ENCODE measurements at places on chromosomes 7 and 10.

DNA sequence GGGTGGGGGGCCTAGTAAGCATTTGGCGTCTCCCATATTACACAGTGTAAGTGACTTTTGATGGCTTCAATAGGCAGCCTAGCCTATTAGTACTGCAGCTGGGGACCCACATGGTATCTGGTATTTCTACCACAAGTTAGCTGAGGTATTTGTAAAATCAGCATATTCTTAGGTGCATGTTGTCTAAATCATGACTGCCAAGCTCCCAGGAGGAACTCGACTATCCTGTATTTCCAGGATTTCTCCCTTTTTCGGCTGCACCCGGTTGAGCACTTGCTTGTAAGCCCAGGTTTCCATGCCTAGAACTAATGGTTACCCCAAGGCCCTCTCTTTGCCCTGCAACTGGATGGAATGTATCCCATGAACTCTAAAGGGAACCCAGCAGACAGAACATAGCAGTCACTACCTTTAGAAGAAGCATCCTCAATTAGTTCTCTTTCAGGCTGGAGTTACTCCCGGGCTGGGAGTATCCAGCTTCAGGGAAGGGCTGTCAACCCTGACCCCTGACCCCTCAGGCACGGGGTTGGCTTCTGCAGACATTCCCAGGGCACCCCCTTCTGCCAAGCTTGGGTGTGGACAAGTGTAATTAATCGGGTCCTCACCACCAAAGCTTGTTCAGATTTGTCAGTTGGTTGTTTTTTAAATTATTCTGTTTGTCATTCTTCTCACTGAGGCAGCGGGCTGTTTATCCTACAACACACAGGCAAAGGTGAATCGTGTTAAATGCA lies 90.3 kb upstream of the PARD3 start:
- DNase-seq: no peak

DNA sequence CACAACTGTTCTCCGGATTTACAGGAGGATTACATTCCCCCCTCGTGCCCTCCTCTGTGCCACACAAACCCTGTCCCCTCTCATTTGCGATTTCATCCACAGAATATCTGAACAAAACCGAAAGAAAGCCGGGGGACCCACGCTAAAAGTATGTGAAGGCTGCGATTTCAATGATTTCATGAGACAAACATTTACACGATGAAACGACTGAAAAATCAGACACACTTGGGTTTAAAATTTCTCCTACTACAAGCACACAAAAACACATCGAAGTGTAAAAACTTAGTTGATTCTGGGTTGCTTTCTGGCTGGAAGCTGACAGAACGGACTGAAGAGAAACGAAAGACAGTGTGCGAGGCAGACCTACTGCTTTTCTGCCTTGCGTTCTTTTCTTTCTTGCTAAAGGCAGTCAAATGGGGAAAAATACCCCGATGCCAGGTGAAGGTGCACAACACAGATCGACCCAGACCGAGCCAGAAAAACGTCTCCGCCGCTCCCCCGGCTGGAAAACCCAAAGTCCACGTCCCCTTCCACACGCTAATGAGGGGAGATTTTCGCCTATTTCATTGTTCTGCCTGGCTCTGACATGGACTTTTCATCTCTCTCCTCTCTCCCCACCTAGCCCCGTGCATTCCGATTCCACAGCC lies 1.2 kb downstream of the HIPK2 start:
- no peak for DNase-seq

DNA sequence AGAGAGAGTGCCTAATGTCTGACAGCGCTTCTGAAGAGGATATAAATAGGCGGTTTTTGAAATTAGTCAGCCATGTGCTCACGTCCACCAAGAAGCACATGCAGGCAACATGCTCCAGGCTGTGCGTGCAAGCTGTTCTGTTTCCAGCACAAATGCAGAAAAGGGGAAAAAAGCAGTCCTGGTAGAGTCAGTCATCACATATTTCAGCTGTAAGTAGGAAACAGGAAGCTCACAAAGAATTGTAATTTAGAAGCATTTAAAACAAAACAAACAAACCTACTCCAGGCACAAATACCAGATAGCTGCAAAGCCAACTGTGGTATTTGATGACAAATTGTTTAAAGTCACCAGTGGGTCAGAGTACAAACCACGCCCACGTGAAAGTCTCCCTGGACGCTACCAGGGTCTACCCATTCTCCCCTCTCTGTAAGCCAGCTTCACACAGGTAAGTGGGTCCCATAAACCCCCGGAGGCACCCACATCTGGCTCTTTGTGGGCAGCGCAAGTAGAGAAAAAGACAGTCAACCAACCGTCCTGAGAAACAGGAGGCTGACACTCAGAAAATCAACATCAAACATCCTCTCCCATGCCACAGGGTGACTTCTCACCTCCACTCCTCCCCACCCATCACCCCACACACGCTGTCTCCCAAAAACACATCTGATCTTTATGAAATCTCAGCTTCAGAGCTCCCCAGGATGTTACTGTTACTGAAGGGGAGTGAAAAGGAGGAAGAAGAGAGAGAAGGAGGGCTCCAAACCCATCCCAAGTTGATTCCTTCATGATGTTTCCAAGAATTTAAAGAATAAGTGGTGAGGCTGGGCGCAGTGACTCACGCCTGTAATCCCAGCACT lies 186.4 kb downstream of the FAM107B start:
- no peak for DNase-seq

DNA sequence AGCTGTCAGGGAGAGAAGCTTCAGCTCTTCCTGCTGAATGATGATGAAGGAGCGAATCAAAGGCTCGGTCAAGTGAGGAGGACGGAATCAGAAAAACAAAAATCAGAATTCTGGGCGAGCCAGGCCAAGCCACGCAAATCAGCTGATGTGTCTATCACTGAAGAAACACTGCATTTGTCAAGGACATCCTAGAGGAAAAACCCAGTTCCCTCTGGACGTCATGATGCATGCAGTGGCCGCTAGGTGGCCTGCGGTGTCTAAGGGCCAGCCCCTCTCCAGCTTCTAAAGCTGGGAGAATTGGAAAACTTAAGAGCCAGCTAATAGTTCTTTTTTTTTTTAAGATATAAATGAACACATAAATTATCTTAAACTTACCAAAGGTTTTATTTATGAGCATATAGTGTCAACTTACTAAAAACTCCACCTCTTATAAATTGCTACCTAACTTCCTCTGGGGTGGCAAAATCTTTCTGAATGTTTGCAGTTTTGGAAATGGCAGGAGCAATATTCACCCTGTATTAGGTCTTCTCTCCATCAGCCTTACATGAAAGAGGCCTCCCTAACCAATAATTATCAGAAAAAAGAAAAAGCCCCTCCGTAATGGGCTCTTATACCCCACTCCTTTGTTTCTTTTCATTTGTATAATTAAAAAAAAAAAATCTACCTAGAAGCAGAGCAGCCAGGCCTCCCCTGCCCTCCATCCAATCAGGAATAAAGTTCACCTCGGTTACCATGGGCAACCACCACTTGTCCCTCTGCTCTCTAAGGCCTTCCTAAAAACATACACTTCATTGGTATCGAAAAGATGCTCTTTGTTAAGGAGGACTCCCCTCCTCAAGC lies 186.8 kb downstream of the USP6NL start:
- no peak for DNase-seq

GRCh38 chr7:45347804-45348203 lies 190.2 kb downstream of the RAMP3 start:
- no peak for DNase-seq

DNA sequence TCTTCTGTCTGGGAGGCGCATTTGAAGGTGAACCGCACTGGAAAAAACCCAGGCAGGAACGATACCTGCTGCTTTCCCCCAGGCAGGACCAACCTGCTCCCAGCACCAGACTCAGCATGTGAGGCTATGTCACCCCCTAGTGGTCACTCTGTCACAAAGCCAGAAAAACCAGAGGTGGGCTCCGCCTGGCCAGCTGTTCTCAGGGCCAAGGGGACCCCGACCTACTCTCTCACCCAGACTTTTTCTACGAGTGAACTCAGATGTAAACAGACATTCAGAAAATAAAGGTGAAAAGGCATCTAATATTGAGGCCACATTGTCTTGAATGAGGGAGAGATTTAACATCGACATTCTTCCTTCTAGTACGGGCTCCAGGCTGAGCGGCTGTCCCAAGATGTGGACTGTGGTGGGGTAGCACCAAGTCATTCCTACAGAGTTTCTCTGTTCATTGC lies 117.3 kb downstream of the PRKAG2 start:
- DNase-seq: peak; percentile 68

- no peak for DNase-seq
Measured at GRCh38 chr10:131977323-131978096, 4.2 kb downstream of the BNIP3 start.

DNA sequence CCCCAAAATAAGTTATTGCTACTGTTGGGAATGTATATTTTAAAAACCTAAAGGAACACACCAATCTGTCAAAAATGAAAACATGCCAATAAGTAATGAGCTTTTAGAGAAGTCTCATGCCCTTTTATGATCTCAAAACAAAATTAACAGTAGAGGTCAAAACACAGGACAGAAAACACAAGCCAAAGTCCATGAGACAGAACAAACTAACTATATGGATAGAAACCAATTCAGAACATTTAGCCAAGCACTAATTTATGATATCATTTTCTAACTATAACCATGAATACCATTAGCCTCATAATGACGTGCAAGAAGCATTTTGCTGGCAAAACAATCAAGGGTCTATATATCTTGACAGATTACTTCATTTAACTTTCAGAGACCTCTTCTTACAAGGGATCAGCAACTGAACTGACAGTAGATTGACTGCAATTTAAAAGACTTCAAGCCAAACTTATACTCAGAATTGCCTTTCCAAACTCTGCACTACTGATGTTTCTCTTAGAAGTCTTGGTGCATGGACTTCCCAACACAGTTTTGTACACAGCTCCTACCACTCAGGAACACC lies 200.9 kb downstream of the DOCK4 start:
- no peak for DNase-seq

DNA sequence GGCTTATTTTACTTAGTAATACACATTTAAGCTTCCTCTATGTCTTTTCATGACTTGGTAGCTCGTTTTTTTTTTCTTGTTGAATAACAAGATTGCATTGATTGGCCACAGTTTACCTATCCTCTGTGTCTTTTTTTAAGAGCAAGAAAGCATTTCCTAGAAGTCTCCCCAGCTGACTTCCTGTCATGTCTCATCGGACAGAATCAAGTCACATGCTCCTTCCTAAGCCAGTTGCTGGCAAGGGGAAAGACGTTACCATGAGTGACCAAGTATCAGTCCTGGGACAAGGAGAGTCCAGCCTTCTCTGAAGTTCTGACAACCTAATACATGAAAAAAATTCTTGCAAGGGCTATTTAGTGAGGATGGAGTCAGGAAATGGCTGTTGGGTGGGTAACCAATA lies 24.9 kb upstream of the SFRP5 start:
- DNase-seq: no peak

- no peak for DNase-seq
Measured at GRCh38 chr10:132459301-132460003, 62.5 kb downstream of the PWWP2B start.

DNA sequence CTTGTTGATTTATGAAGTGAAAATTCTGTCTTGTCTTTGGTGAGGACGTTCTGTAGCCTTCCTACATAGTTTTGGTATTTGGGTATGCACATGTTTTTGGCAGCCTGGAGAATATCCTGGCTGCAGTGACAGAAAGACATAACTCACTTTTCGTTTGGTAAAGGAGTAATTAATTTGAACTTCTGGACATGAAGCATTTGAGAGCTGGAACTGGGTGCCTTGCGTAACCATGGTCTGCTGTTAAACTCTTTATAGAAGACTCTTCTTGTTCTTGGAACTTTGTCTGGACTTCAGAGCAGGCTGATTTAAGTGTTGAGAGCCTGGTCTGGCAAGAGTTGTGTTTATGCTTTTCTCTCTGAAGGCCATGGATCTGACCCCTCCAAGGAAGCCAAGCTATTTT lies 231.3 kb downstream of the LRMDA start:
- DNase-seq: no peak

DNA sequence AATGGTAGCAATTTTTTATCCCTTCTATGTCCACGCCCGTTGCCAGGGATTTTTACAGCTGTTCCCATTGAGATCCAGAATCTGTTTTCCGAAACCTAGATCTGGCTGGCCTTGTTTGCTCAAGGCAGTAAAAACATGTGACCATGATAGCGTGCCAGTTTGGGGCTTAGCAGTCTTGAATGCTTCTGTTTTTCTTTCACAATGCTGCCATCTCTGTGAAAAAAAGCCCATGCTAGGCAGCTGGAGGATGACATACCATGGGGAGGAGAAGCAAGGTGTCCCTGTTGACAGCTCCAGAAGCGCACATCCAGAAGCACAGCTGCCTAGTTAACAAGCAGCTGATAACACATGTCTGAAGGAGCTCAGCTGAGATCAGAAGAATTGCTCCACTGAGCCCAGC lies 2.2 kb upstream of the ZNF92 start:
- no peak for DNase-seq
